Activated T-cell treated with anti-CD3 and anti-CD28 coated beads, Interleukin-2, amount 50 U/mL, for 48 hours (primary cell): ENCODE measurements at places on chromosomes 12 and 14.

GRCh38 chr12:56256326-56256960 lies 1.7 kb downstream of the ANKRD52 start:
- DNase-seq = no peak

GRCh38 chr12:106648736-106649135 lies 65.9 kb downstream of the RFX4 start:
- DNase-seq = no peak

DNA sequence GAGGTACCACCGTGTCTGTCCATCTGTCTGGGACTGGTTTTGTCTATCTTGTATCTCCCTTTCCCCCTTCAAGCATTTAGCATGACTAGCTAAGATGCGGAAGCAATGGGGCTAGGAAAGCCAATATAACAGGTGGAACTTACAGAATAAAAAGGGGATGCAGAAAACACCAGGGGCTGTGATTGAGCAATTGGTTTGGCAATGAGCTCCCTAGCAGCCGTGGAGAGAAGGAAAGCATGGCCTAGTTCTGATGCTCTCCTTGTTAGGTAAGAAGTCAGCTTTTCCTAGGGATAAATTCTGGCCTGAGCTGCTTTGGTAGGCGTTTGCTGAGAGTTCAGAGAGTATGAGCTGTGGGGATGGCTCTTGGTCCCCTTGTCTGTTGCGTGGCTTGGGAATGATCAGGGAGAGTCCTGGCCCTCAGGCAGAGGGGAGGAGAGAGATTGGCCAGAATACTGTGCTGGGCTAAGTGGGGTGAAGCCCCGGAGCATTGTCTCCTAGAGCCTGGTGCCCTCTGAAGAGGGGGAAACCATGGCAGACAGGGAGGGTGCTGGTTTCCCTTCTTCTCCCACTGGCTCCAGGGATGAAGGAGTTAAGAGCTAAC lies 7.1 kb downstream of the SETD1B start:
- DNase-seq = peak; percentile 32

GRCh38 chr14:75627406-75627805 lies 33.3 kb downstream of the ERG28 start:
- DNase-seq = no peak

GRCh38 chr14:73788317-73788598 lies 63.4 kb upstream of the PTGR2 start:
- DNase-seq = no peak

GRCh38 chr12:95582230-95583058 lies 31.2 kb upstream of the USP44 start:
- DNase-seq = no peak

DNA sequence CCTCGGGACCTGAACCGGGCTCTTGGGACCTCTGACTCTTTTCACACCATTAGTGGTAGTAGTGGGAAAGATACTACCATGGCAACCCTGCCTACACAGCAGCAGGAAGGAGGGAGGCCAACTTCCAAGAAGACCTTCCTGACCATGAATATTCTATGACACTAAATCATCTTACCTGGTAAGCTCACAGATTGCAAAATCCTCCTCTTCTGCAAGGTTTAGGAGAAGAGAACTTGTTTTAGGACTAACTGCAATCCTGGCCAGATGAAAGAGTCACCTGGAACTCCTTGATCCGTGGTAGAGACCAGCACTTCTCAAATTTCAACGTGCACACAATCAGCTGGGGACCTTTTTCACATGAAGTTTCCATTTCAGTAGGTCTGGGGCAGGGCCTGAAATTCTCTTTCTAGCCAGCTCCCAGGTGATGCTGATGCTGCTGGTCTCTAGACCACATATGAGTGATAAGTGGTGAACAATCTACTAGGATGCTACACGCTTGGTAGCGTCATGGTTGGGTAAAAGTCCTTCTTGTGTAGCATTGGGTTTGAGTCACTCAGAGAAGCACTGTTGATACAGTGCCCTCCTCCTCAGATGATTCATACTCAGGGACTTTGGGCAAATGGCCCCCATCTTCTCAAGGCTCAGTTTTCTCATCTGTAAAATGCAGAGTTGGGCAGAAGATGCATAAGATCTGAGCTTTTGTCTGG lies 35.6 kb upstream of the FICD start:
- no peak for DNase-seq

DNA sequence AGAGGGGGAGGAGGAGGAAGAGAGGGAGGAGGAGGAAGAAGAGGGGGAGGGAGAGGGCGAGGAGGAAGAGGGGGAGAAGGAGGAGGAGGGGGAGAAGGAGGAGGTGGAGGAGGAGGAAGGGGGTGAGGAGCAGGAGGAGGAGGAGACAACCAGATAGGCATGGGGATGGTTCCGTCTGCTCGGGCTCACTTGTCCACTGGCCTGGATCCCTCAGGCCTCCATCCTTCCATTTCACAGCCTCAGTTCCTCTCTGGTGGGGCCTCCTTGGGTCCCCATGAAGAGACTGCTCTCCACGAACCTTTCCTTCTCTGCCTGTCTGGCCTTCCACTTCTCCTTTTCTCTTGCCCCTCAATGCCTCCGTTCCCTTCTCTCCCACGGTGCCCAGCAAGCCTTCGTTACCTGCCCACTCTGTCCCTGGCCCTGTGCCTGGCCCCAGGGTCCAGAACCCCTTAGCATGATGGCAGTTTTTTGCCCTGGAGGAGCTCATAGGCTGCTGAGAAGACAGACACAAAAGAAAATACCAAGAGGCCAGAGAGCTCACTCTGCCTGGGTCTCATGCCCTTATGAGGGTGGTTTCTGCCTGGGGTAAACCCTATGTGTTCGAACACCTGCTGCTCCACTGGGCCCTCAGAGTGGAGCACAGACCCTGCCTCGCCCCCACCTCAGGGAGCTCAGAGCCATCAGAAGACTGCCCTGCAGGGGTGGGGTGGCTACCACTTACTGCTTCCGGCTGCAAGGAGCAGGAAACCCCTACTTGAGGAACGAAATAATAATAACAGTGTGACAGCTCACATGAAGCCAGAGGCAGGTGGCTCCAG lies 11.7 kb upstream of the CACNA2D4 start:
- DNase-seq = no peak

DNA sequence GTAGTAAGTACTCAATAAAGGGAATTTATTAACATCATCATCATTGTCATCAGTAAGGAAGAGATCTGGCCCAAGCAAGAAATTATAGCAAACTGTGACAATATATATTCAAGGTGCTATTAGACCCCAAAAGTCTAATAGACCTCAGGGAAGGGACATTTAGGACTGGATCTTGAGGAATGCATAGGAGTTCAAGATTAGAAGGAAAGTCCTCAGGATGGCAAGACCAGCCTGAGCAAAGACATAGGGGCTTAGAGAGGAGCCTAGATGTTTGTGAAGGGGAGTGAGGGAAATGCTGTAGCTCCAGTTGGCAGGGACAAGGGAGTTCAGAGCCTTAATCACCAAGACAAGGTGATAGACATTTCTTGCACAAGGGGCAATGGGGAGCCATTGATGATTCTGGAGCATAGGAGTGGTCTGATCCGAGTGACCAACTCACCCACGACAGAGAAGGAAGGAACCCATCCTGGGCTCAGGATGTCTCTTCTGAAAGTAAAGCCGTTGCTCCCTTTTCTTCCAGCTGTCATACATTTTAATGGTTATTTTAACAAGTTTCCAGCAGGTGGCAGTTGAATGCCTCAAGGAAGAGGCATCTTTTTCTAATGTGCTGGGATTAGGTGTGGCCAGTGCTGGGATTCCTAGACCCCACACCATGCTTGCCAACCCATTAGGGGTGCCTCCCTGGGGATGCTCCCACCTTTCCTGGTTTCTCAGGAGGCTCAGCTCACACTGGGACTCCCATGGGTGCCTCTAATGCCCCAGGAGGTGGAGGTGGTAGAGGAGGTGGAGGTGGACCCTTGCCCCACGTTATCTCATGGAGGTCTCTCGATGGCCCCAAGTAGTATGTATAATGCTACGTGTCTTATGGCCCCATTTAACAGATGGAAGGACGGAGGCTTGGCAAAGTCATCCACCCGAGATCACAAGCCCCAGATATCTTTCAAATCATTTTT lies 37.8 kb downstream of the PHETA1 start:
- DNase-seq = no peak

- no peak for DNase-seq
Measured at GRCh38 chr12:113072136-113072535, 15.6 kb downstream of the DTX1 start.
